ENCODE measurements at places on chromosomes 5 and 9.

- DNase-seq, result no peak
Measured at GRCh38 chr5:41067714-41068568, 3.2 kb downstream of the MROH2B start.

DNA sequence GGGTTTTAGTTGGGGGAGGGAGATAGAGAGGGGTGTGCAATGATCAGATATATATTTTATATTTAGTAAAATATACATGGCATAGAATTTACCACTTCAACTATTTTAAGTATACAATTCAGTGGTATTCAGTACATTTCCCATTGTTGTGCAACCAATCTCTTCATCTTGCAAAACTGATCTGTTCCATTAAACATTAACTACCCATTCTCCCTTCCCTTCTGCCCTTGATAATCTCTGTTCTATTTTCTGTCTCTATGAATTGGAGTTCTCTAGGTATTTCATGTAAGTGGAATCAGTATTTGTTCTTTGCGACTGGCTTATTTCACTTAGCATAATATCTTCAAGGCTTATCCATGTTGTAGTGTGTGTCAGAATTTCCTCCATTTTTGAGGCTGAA lies 38.6 kb downstream of the TGFBI start:
- no peak for DNase-seq

DNA sequence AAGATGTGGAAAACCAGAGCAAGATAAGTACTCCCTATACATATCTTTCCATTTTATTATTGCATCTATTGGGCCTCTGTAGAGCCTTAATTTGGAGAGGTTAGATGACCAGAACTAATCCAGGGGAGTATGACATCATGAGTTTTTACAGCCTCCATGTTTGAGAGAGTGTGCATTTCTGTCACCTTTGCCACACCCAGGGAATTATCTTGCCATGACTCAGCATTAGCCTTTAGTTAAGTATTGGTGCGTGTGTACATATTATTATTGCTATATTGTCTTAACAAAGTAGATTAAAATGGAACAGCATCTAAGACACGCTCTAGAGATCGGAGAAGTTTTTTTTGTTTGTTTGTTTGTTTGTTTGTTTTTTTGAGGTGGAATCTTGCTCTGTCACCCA lies 27.6 kb downstream of the DIMT1 start:
- DNase-seq, result no peak

GRCh38 chr5:104071887-104072286 lies 509.3 kb upstream of the NUDT12 start:
- DNase-seq, result no peak

DNA sequence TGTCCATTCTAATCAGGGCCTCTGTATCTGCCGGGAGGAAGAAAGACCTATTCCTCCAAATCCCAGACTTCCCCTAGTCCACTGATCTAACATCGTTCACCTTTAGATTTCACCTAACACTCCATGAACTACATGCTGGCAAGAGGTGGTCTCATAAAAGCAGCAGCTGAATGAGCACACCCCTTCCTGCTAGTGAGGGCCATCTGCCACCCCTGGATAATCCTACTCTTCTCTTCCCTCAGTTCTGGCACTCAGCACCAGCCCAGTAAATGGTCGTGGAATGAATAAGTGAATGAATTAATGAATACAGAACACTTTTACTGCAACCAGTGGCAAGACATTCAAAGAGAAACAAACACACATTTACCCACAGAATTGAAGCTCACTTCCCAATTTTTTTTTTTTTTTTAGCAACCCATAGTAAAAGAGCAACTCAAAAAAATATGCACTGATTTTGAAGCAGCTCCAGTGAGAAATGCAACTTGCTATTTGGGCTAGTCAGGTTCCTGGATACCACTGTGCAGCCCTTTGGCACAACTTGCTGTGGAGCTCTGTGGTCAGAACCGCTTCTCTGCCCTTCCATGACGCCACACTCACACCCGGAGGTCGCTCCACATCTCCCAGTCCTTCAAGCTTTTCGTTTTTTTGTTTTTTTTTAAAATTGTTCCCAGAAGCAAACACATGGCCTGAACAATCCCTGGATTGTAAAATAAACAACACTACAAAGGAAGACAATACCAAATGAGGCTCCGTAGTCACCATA lies 6.2 kb downstream of the RNF183 start:
- no peak for DNase-seq

DNA sequence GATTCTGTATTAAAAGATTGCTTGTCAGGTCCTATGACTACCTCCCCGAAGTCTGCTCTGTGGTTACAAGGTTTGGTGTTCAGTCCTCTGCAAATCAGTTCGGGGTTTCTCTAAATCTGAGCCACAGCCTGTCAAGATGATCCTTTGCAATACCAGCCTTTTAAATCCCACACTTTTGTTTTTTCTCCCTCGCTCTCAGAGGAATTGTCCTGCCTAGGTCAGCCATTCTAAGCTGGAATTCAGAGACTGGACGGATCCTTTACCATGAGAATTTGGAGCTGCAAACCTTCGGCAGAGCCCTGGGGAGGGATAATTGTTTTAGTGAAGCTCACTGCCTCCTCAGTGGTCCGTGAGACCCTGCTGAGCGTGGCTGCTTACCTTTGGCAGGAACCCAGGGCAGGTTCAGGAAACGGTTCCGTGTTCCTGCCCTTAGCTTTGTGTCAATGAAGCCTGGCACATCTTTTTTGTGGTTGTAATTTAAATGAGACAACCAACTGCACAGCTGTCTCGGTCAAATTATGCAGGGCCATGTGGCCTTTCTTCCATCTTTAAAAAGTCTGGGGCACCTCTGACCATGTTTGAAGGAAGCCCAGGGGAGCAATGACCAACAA lies 47.2 kb downstream of the EBF1 start:
- DNase-seq, result peak; percentile 86

DNA sequence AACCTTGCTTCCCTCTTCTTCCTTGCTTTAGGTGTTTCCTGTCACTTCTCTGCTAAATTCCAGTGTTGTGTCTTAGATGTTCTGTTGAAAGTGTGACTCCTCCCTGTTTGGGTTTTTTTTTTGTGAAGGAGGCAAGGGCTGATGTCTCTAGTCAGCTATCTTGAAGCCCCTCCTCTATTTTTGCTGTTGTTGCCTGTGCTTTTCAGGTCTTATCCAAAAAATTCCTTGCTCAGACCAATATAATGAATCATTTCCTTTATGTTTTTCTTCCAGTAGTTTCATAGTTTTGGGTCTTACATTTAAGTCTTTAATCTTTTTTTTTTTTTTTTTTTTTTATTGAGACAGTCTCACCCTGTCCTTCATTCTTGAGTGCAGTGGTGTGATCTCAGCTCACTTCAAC lies 22.3 kb downstream of the RIC1 start:
- no peak for DNase-seq

GRCh38 chr5:119583684-119584083 lies 45.7 kb upstream of the FAM170A start:
- no peak for DNase-seq
